ENCODE measurements at places on chromosomes 5 and 9.
A peak's percentile ranks its signal among the peaks of the same experiment; 100 is the strongest.

DNA sequence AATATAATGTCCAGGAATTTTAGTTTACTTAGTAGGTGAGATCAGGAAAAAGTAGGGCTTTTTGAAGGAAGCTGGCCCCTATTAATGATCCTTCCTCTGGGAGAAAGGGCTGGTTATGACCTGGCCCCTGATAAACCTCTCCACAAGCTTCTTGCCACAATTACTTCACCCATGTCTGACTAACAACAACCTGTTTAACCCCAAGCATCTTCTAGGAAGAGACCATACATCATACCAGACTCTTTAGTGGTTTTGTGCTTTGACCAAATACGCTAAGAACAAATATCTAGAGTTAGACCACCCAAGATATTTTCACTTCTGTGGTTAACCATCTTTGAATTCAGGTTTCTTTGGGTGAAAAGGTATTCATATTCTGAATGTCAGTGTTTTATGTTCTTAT lies 174.0 kb upstream of the SLC27A6 start:
- DNase-seq = no peak

DNA sequence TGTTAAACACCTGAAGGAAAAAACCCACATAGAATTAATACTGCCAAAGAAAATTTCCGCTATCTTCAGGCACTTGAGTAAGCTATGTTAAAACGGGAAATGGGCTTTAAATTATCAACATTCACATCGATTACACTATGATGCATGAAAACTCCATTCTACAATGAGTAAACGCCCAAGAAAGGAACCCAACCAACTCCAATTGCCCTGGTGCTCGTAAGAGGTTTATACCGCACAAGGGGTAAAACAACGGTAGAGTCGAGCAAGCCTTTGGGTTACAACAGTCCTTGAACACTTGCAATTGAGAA lies 1.0 kb downstream of the AGTPBP1 start:
- no peak for DNase-seq

DNA sequence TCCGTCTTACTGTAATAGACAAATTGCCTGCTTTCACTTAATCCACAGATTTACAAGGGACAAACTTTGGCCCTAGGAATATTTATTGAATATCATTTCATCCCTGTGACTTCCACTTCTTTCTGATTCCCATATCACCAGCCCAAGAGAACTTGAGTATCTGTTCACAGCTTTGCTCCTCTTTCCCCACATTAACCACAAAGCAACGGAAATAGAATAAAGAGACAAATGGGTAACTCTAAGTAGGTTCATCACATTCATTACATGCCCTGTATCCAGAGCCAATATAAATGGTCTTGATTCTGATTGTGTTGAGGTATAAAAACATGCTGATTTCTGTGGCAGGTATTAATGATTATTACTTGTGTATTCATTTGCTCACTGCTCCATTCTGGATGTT lies 41.9 kb downstream of the TMEM252 start:
- DNase-seq = no peak

DNA sequence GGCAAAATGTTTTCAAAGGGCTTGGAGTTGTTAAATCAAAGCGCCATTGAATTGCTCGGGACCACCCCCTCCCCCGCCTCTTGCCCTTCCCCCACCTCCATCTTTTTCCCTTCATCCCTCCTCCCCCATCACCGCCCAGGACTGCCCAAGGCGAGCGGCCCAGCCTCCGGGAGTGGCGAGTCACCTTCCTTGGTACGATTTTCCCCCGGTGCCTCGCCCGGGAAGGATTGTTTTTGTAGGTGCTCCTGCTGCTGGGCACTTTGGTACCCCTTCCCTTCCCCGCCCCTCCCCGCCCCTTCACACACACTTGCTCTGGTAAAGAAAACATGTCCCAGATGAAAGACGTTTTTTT lies 61.2 kb downstream of the TMEM174 start:
- no peak for DNase-seq

DNA sequence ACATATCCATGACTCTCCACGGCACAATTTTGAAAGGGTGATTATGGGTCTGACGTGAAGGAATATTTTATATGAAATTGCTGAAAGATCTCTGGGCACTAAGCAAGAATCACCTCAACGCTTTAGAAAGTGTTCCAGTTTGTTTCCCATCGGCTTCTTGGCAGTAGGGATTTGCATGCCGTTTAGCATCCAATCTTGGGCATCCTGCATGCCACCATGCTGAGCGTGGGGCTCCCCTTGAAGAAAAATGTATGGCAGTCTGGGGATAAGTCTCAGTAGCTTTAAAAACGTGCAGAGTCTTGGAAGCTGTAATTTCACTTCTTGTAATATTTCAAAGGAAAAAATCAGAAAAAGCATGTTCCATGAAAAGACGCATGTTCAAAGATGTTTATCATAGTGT lies 151.7 kb downstream of the DMRT2 start:
- no peak for DNase-seq

GRCh38 chr5:9562141-9562540 lies 16.3 kb upstream of the SEMA5A start:
- no peak for DNase-seq

- no peak for DNase-seq
Observed at GRCh38 chr9:87271696-87272477, 225.8 kb upstream of the DAPK1 start.

DNA sequence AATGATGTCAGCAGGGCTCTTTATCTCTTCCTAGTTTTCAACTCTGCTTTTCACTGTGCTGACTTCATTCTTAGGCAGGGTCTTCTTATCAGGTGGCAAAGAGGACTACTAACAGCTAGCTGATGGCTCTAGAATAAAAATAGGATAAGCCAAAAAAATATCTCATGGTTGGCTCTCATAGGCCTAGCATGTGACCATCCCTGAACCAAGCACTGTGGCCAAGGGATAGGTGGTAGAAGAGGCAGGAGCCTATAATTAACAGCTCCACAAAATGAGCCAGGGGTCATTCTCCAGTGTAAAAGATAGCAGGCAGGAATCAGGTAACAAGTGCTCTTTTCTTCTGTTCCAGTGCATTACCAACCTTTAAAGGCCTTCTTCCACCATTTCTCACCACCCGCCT lies 21.1 kb downstream of the ANKDD1B start:
- DNase-seq = no peak

DNA sequence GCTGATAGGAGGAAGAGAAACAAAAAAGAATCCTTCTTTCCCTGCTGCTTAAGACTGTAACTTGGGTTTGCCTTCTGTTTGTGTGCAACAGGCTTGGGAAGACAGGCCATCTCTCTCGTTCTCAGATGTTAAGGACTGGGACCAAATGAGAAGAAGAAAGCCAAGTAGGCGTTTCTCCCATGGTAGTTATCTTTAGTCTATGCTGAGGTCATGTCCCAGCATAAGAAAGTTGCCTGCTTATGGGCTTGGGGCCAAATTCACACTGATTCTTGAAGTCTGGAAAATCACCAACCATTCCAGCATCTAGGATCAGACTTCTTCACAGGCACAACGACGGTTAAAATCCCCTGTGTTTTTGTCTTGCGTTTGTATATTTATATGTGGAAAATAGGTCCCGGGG lies 44.2 kb upstream of the PALM2AKAP2 start:
- DNase-seq = no peak

DNA sequence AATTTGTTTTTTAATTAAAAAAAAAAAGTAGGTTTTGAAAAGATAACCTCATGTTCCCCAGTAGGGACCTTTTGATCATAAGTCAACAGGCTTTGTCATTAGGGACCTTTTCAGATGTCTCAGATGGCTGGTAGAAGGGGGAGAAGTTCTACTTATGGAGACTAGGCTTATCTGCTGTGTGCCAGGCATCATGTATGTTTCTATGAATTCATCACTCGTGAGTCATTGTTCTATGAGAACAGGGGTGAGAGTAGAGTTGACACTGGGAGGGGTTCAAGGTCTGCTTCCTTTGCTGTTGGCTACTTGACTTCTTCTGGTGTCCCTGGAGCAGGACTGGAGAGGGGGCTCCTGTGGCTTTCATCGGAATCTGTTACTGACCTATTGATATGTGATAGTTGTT lies 138.8 kb downstream of the KDM4C start:
- no peak for DNase-seq

DNA sequence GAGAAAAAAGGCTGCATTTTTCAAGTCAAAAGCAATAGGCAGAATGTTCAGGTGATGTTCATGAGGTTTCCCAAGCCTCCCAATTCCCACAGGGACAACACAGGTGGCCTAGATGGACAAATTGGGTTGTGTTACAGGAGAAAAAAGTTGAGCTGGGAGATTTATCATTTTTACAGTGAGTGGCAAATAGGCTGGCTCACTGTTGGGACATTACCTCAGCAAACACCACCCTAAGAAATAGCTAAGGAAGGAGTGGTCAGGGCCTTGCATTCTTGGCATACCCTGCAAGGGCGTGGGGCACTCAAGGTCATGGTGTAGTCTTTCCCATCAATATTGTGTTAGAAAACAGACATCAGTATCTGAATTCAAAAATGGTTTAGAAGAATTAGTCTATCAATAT lies 23.3 kb upstream of the CPLANE1 start:
- no peak for DNase-seq

GRCh38 chr9:97502984-97503861 lies 1.8 kb downstream of the TMOD1 start:
- no peak for DNase-seq

- peak; percentile 35 for DNase-seq
Observed at GRCh38 chr5:173293817-173294672, 34.2 kb downstream of the STC2 start.
